ENCODE measurements at places on chromosomes 7 and 10. TPM values are rescaled to one million over a fixed set of nuclear protein-coding genes. Genes with fewer than 3 reads are reported as not detected.

Gene ZPBP
- total RNA-seq = not detected

Gene HMX3
- not detected for total RNA-seq

Gene CBX3
- total RNA-seq = 282 TPM

Gene SORCS3
- not detected for total RNA-seq

Gene COBL
- total RNA-seq = 49.4 TPM

Gene SFTPD
- total RNA-seq = not detected

Gene GIMAP4
- not detected for total RNA-seq

Gene SCART1
- 1.0 TPM for total RNA-seq

Gene SH2D4B
- total RNA-seq = 0.24 TPM

Gene PDE1C
- 2.1 TPM for total RNA-seq

Gene CYP2C8
- not detected for total RNA-seq

Gene PBLD
- 9.3 TPM for total RNA-seq

Gene RPEL1
- total RNA-seq = not detected
